ENCODE measurements at places on chromosomes 4 and X. TPM values are rescaled to one million over a fixed set of nuclear protein-coding genes. Genes with fewer than 3 reads are reported as not detected.

GRCh38 chr4:160498211-160498610, 1395.3 kb downstream of the RAPGEF2 start:
- no peak for DNase-seq

DNA sequence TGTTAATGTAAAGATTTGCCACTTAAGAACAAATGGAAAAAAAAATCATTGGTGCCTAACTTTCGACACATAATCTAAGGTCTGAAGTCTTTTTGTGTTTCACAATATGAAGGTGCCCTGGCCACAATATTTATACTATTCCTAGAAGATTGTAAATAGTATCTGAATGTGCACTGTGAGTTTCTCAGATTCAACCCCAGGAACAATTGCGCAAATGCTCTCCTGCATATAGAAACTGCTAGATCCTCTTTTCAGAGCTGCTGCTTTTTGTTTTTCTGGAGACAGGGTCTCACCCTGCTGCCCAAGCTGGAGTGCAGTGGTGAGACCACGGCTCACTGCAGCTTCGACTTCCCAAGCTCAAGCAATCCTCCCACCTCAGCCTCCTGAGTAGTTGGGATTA, 480.1 kb upstream of the FTHL17 start:
- no peak for DNase-seq

- DNase-seq: no peak
Observed at GRCh38 chr4:57093845-57094831, 16.0 kb downstream of the IGFBP7 start.

DNA sequence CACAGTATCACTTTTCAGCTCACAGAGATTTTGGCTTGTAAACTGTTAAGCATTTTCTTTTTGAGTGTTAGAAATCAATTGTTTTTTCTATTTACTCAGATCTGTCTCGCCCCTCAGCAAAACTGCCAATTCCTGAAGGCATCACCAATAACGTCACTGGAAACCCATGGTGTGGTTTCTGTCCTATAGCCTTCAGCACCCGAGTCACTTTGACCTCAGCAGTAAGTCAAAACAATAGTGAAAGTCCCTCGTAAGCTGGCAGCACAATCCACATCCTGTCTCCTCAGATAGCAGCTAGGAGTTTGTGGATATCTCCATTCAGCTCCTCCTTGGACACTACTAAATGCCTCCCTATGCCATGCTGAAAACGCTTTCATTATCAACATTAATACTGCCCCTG, 1787.4 kb upstream of the ADGRL3 start:
- no peak for DNase-seq

DNA sequence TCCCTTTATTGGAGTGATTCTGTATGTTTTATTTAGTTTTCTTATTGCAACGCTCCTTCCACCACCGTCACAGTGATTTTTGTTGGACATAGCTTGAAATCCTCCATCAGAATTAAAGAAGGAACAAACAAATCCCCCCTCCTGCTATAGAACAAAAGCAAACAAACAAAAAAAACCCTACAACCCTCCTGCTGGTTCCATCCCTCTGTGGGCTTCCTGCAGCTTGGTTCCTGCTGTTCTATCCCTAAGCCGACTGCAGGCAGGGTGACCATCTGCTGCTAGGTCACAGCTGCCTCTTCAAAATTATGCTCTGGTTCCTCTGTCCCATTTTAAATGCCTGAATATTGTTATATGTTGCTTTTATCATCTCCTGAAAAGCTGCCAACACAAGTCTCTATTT, 116.8 kb upstream of the AGA start:
- DNase-seq: no peak

DNA sequence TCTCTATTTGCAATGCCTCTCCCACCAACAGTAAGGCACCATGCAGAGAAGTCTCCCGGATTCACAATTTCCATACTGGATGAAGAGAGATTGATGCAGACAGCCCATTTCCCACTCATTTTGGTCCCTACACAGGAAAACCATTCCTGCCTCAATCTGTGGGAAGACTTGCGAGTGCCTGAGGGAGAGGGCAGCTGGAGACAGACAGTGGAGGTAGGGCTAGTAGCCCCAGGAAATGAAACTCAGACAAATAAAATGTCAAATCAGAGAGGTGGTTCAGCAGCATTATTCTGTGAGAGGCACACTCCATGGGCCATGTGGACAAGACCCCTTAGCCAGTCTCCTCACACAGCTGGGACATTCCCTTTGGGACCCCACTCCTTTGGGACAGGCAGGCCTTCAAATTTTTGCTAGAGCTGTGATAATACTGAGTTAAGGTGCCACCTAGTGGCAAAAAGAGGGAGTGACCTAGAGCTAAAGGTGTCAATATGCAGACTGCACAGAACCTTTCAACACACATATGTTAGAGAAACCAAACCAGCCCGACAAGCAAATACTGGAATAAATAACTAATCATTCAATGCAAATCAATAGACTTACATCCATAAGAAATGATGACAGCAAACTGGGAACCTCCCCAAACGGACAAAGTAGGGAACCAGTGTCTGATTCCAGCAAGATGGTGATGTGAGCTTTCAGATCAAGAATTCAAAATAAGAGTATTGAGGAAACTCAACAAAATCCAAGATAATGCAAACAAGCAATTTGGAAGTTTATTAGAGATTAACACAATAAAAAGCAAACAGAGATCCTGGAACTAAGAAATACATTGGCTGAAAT, 1865.3 kb upstream of the AGA start:
- peak; percentile 2 for DNase-seq

DNA sequence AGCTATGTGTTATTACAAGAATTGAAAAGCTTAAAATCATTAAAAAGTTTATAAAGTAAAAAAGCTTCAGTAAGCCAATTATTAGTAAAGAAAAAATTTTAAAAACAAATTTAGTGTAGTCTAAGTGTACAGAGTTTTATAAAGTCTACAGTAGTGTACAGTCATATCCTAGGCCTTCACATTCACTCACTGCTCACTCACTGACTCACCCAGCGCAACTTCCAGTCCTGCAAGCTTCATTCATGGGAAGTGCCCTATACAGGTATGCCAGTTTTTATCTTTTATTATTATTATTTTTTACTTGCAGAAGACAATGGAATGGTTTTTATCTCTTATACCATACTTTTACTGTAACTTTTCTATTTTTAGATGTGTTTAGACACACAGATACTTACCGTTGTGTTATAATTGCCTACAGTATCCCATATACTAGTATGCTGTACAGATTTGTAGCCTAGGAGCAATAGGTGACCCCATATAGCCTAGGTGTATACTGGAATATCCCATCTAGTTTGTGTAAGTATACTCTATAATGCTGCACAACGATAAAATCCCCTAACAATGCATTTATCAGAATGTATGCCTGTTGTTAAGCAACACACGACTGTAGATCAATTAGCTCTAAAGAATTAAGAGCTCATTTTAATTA, 230.7 kb downstream of the DCLK2 start:
- peak; percentile 72 for DNase-seq

SMS gene
- 134 TPM for total RNA-seq

IL21 gene
- total RNA-seq: not detected

GRCh38 chr4:28310926-28311325, 1450.3 kb downstream of the STIM2 start:
- DNase-seq: no peak

- no peak for DNase-seq
Observed at GRCh38 chr4:129327637-129328036, 231.7 kb downstream of the C4orf33 start.

- DNase-seq: peak; percentile 96
Observed at GRCh38 chr4:148025981-148026380, 294.1 kb downstream of the ARHGAP10 start.

GRCh38 chr4:120299631-120300030, 233.0 kb upstream of the MAD2L1 start:
- DNase-seq: no peak

GRCh38 chr4:87975466-87975865, at the start of gene SPP1:
Gene SPP1 (plus strand): TSS chr4:87975714. CDS start chr4:87976896, 1,182 bp downstream.
- DNase-seq: peak; percentile 51

GPC4 gene
- 86.4 TPM for total RNA-seq
